ENCODE measurements at places on chromosomes 6 and 20.

GRCh38 chr6:33213166-33213988 lies 5.1 kb downstream of the RING1 start:
- peak; percentile 34 for DNase-seq

- no peak for DNase-seq
These were observed 153.1 kb upstream of the SIM1 start for GRCh38 chr6:100617633-100618350.

- DNase-seq, result no peak
These were observed 591.9 kb downstream of the CD109 start for GRCh38 chr6:74287932-74288331.

DNA sequence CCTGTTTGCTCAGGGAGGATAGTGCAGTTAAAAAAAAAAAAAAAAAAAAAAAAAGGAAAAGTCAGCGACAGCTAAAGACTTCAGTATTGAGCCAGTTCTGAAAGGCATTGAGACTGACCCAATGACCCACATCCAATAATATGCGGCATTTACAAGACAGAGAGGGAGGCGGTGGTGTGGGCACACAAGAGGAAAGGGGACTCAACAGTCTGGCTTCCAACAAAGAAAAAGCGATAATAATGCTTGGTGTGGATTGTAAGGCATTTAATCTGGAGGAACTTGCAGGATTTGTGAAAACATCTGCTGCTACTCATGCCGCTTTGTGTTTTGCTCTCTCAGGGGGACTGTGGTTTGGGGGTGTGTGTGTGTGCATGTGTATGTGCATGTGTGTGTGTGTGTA lies 784.3 kb upstream of the CHD6 start:
- no peak for DNase-seq

GRCh38 chr6:143700684-143701348 lies 23.1 kb downstream of the PHACTR2 start:
- no peak for DNase-seq

- no peak for DNase-seq
These were observed 157.6 kb upstream of the KCNQ5 start for GRCh38 chr6:72464246-72464645.

- peak; percentile 15 for DNase-seq
These were observed 19.6 kb downstream of the RTN4IP1 start for GRCh38 chr6:106609699-106610098.

GRCh38 chr6:104013312-104013971 lies 846.3 kb downstream of the HACE1 start:
- no peak for DNase-seq

- no peak for DNase-seq
These were observed 286.0 kb downstream of the FOXC1 start for GRCh38 chr6:1895721-1896120.

GRCh38 chr6:117481278-117481925 lies 1.1 kb upstream of the DCBLD1 start:
- DNase-seq, result no peak

DNA sequence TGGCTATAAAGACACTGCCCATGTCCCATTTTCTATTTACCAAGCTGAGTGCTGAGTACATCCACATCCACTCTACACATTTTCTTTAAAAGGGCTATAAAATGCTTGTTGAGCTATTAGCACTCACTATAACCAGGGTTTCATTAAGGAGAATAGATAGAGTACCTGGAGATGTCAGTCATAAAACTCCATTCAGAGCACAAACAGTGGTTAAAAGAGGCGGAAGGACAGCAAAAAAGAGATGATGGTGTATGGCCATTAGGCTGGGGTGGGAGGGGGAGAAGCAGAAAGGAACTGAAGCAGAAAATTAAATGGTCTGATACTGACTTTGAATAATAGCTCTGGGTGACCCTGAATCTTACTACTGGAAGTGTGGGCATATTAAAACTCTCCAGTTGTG lies 609.9 kb upstream of the MAP3K7 start:
- DNase-seq, result no peak

DNA sequence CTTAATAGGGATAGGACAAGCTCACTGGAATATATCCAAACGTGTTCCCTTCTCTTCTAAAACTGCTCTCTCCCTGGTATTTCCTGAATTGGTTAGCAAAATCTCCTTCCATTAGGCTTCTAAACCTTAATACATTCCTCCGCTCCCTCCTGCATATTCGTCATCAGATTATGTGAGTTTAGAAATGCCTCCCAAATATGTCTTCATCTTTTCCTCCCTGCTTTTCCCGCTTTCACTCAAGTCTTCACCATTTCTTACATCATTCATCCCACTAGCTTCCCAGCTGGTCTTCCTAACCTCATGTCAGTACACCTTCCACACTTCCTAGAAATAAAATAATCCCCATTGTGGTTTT lies 26.9 kb downstream of the SLC22A16 start:
- no peak for DNase-seq

GRCh38 chr20:57998276-57998675 lies 230.2 kb downstream of the ANKRD60 start:
- no peak for DNase-seq

GRCh38 chr20:33481431-33481941 lies 8.4 kb upstream of the CBFA2T2 start:
- DNase-seq, result no peak

DNA sequence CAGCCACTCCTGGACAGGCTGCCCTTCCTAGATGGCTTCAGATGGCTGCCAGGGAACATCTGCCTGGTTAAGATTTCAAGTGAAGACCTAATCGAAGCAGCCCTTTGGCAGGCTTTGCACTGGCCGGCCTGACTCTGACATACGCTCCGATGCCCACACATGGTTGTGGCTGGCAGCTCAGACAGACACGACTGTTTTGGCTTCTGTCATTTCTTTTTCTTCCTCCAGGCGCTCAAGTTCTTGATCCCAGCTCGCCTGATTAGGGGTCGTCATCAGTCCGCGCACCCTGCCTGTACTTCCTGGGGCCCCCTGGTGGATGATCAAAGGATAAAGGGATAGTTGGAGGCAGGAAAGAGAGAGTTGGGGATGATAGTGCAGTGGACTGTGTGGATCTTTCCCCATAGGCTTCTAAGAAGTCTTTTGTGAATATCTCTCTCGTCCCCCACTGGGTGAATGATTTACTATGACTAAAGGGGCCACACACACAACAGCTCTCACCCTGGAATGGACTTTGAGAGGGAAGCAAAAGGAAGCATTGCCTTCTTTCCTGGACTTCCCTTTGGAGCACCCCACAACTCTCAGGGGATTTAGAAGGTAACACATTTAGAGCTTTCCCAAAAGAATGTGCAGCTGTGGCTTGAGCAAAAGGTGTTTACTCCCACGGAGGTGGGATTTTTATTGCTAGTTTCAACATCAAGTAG lies 21.4 kb upstream of the TRAM2 start:
- DNase-seq, result no peak

GRCh38 chr20:39080326-39080725 lies 118.2 kb downstream of the DHX35 start:
- DNase-seq, result no peak

DNA sequence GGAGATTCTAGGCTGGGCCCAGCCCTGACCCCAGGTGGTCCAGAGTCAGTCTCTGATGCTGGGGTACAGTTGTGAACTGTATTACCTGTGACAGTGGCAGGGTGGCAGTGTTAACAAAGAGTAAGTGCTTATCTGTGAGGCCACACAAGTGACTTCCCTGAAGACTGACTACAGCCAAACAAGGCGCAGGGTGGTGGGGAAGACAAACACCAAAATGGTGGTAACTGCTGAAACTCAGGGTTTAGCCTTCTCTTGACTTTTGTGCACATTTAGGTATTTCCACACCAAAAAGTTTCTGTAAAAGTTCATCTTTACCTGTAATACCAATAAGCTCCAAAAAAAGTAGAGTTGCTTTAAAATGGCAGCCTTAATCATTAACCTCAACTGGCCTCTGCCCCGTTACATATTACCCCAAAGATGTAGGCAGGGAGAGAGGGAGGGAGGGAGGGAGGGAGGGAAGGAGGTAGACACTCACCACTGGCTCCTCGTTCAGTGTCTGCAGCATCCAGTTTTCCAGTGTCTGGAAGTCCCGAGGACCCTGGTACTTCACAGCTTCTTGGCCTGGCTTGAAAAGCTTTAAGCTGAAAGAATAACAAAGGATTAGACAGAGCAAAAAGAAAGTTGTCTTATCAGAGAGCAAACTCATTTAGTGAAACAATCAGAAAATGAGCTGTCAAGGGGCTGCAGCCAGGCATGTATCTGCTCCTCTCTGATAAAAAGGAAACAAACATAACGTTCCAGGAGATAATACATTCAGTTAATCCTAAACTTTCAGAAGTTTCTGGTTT lies 11.3 kb downstream of the TXNDC5 start:
- DNase-seq, result no peak

- DNase-seq, result no peak
These were observed 801 bp upstream of the PPARD start for GRCh38 chr6:35341557-35341956.

GRCh38 chr20:23145281-23145700 lies 59.2 kb upstream of the CD93 start:
- no peak for DNase-seq

Measured in DMS79 treated with DMSO at 0.1 percent for 48 hours (cell line).